Osteoblast (primary cell): ENCODE measurements at places on chromosomes 3 and 15. TPM values are rescaled to one million over a fixed set of nuclear protein-coding genes. Genes with fewer than 3 reads are reported as not detected.

Gene ZPLD1
- total RNA-seq = under 0.01 TPM in 1 of 2 replicates, not detected in the other

Gene EPHA6
- not detected in 2 replicates for total RNA-seq

Gene MAGEL2
- total RNA-seq = not detected in 2 replicates

Gene PCBP4
- 19.7 and 22.4 TPM in 2 replicates for total RNA-seq

Gene CXCR6
- not detected in 2 replicates for total RNA-seq

Gene RYR3
- total RNA-seq = not detected in 2 replicates

Gene ADAMTS7
- 32.4 and 34.0 TPM in 2 replicates for total RNA-seq

Gene NUP210
- total RNA-seq = under 0.01 TPM in 2 replicates

Gene STAB1
- 0.59 and 1.1 TPM in 2 replicates for total RNA-seq

Gene KIF23
- total RNA-seq = 8.0 and 8.3 TPM in 2 replicates

Gene CD200R1L
- total RNA-seq = not detected in 2 replicates

Gene GP9
- not detected in 2 replicates for total RNA-seq

Gene ELL3
- 1.2 and 3.6 TPM in 2 replicates for total RNA-seq

Gene KBTBD12
- not detected in 2 replicates for total RNA-seq

Gene CYP8B1
- total RNA-seq = not detected in 2 replicates

Gene MKRN3
- total RNA-seq = 0.36 and 0.59 TPM in 2 replicates

Gene KCNH8
- not detected in 2 replicates for total RNA-seq

Gene GRK7
- not detected in 2 replicates for total RNA-seq

Gene A4GNT
- not detected in 2 replicates for total RNA-seq

Gene SKOR1
- total RNA-seq = 0.29 and 0.36 TPM in 2 replicates

Gene PLSCR5
- total RNA-seq = not detected in 2 replicates

Gene ADPRH
- total RNA-seq = 7.2 and 8.3 TPM in 2 replicates

Gene MCTP2
- 16.3 and 18.6 TPM in 2 replicates for total RNA-seq

Gene TMC3
- not detected in 2 replicates for total RNA-seq
